CD8-positive, alpha-beta T cell (primary cell): ENCODE measurements at places on chromosomes 1 and 21. TPM values are rescaled to one million over a fixed set of nuclear protein-coding genes. Genes with fewer than 3 reads are reported as not detected.

S100A9 gene
- total RNA-seq: 2.0 TPM

OVAAL gene
- not detected for total RNA-seq

KRTAP19-3 gene
- total RNA-seq: not detected

TTC39A gene
- total RNA-seq: not detected

FAM167B gene
- total RNA-seq: 0.86 TPM

EXTL1 gene
- total RNA-seq: 0.11 TPM

LINGO4 gene
- total RNA-seq: 0.11 TPM

GBP2 gene
- total RNA-seq: 120 TPM

RAB7B gene
- total RNA-seq: not detected

SPATA1 gene
- total RNA-seq: 0.94 TPM

FCMR gene
- 119 TPM for total RNA-seq
